ENCODE measurements at places on chromosomes 16 and 17.

- DNase-seq = no peak
Measured at GRCh38 chr17:21008992-21009671, 33.7 kb downstream of the USP22 start.

DNA sequence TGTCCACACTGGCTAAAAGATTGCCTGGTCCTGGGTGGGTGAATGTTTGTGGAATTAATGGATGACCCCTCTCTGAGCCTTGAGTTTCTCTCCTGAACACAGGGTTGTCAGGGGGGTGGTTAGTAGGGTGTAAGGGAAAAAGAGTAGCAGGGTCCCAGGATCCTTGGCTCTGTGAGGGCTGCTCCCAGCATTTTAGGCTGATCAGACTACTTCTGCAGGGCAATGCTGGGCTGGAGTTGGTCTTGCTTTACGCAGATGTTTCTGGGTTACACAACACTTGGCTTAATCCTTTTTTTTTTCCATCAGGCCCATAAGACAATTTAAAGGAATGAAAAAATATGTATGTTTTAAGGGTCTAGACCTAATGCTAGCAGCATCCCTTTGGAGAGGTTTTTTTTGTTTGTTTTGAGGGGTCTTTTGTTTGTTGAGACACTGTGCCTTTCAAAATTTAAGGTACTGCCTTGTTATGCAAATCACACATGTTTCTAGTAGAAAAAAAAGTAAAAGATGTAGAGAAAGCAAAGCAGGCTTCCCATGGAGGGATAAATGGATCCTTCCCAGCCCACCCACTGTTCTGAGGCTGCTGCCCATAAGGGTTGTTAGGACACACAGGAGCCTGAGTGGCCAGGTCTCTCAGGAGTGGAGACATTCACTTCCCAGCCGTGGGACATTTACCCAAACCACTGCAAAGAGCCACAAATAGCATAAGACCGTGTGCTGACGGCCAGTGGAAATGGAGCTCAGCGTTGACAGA lies 225.6 kb upstream of the HSBP1 start:
- no peak for DNase-seq

DNA sequence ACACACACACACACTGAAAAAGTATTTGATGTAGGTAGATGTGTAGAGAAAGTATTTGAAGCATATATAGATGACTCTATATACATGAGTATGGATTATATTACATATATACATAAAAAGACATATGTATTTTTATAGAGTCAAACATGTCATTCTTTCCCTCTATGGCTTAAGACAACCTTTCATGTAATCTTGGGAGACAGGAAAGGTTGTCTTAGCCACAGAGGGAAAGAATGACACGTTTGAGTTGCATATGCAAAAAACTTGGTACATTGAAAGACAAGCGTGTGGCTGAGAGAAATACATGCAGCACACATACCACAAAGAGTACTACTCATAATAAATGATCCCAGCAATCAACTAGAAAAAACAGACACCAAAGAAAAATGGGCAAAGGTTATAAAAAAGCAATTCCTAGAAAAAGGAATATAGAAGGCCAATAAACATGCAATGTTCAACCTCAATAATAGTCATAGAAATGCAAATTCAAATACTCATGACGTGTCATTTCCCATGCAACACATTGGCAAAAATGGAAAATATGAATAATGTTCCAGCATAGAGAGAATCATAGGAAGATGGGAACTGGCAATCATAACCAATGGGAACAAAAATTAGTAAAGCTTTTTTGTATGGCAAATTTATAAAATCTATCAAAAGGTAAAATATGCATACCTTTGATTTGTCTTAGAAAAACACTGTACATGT lies 69.0 kb downstream of the SPECC1 start:
- no peak for DNase-seq

- no peak for DNase-seq
Measured at GRCh38 chr17:66687570-66688284, 147.2 kb upstream of the CACNG5 start.

- DNase-seq = no peak
Measured at GRCh38 chr17:45220079-45220478, 1.6 kb upstream of the FMNL1 start.
